KG1 (cell line): ENCODE measurements at places on chromosomes 16 and 17.

GRCh38 chr16:24850289-24850938 lies 4.7 kb downstream of the SLC5A11 start:
- DNase-seq = no peak

DNA sequence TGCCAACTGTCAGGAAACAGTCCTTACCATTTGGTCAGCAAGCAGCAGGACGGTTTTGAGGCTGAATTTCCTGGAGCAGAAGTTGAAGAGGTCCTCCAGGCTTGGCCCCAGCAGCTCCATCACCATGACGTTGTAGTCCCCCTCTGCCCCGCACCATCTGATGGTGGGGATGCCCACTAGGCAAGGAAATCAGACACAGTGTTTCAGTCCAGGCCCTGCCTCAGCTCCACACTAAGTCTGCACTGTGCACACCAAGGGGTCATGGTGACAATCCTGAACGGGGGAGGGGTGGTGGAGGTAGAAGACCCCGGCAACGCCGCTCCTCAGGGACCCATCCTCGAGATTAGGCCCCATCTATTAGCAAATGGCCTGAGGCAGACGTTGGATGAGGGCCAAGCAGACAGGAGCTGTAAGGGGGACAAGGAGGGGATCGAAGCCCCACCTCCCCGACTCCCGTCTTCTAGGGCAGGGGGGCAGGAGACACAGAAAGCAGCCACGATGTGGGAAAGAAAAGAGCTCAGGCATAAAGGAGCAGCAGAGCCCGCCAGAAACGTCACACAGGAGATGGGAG lies 18.0 kb downstream of the CSNK1D start:
- DNase-seq = no peak

- no peak for DNase-seq
Observed at GRCh38 chr16:85674828-85675227, 13.9 kb downstream of the GINS2 start.

DNA sequence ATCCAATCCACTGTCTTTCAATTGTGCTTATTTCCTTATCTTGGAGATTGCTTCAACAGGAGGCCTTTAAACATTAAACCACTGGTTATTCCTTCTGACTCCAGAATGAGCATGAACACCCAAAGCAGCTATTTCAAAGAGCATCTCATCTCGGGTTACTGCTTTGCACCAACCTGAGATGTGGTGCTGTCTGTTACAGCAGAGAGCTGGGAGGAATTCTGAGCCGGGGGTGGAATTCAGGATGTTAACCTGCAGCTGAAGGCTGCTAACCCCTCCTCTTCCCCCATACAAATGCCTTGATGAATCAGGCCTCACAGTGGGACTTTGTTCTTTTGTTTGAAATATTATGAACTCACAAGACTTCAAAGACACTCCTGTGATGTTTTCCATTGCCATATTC lies 113.1 kb downstream of the SHISA9 start:
- no peak for DNase-seq

DNA sequence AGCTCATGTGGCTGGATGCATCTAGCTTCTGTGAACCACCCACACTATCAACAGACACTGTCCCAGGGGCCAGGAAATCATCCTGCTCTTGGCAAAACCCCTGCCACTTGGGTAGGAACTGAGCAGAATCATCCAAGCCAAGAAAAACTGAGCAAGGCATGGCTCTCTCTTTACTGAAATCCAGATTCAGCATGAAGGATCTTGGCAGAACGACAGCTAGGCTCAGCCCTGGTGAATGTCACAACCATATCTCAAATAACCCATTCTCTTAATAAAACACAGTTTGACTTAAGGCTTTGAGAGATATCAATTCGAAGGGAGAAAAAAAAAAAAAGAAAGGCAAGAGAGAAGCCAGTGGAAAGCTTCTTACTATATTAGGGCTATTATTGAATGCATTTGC lies 72.2 kb downstream of the MAF start:
- DNase-seq = no peak

DNA sequence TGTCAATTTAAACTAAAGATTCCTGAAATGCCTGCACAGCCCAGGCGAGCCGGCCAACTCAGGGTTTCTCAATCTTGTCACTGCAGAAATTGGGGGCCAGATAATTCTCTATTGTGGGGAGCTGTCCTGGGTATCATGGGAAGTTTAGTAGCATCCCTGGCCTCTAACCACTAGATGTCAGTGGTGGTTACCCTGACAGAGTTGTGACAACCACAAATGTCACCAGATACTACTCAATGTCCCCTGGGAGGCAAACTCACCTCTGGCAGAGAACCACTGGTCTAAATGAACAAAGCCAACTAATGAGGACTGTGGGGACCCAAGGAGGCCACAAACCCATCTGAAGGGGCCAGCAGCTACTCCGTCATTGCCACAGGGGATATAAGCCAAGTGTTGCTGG lies 90.9 kb downstream of the MYH11 start:
- DNase-seq = peak; percentile 22

- no peak for DNase-seq
Observed at GRCh38 chr17:19928299-19928698, 49.3 kb downstream of the AKAP10 start.

DNA sequence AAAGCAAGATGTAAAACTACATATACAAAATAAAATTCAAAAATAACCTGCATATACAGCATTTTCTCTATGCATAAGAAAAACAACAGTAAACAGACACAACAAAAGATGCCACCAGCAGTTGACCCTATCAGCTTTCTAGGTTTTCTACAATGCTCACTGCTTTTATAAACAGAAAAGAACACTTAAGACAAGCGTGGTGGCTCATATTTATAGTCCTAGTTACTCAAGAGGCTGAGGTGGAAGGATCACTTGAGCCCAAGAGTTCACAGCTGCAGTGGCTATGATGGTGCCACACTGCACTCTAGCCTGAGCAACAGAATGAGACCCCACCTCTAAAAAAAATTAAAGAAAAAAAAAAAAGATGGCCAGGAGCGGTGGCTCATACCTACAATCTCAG lies 46.5 kb upstream of the ATP2A3 start:
- DNase-seq = no peak

GRCh38 chr16:55668340-55669281 lies 12.8 kb downstream of the SLC6A2 start:
- DNase-seq = no peak

DNA sequence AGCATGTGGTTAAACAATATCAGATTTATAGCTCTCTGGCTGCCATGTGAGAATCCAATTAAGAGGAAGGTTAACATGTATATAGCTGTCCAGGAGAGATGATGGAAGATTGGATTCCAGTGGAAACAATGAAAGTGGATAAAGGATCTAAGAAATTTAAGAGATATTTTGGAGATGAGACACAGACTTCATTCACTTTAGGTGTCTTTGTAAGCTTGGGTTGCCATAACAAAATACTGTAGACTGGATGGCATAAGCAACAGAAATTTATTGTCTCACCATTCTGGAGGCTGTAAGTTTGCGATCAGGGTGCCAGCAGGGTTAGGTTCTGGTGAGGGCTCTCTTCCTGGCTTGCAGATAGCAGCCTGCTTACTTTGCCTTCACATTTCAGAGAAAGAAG lies 155.9 kb upstream of the MYOCD start:
- no peak for DNase-seq

- DNase-seq = no peak
Observed at GRCh38 chr16:50274326-50275097, 8.2 kb downstream of the ADCY7 start.

- DNase-seq = no peak
Observed at GRCh38 chr17:64515419-64515818, 8.6 kb downstream of the CEP95 start.

DNA sequence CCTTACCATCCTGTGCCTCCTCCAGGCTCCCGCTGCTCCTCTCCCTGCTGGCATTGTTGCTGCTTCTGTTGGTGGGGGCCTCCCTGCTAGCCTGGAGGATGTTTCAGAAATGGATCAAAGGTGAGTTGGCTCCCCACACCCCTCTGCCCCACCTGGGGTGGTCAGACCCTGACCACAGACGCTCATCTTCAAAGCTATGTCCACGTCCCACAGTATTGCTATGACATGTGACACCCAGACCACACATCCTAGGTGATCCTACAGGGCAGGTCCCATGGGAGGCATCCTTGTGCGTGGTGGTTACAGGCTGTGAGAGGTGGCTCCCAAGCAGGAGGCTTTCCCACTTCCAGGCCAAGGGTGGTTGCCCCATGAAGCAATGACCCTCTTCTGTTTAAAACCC lies 11.0 kb downstream of the CD300A start:
- no peak for DNase-seq

DNA sequence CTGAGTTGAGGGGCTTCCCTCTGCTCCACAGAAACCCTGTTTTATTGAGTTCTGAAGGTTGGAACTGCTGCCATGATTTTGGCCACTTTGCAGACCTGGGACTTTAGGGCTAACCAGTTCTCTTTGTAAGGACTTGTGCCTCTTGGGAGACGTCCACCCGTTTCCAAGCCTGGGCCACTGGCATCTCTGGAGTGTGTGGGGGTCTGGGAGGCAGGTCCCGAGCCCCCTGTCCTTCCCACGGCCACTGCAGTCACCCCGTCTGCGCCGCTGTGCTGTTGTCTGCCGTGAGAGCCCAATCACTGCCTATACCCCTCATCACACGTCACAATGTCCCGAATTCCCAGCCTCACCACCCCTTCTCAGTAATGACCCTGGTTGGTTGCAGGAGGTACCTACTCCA lies 26.0 kb downstream of the STH start:
- DNase-seq = no peak

- DNase-seq = no peak
Observed at GRCh38 chr17:36739208-36739607, 137.8 kb downstream of the MRM1 start.

DNA sequence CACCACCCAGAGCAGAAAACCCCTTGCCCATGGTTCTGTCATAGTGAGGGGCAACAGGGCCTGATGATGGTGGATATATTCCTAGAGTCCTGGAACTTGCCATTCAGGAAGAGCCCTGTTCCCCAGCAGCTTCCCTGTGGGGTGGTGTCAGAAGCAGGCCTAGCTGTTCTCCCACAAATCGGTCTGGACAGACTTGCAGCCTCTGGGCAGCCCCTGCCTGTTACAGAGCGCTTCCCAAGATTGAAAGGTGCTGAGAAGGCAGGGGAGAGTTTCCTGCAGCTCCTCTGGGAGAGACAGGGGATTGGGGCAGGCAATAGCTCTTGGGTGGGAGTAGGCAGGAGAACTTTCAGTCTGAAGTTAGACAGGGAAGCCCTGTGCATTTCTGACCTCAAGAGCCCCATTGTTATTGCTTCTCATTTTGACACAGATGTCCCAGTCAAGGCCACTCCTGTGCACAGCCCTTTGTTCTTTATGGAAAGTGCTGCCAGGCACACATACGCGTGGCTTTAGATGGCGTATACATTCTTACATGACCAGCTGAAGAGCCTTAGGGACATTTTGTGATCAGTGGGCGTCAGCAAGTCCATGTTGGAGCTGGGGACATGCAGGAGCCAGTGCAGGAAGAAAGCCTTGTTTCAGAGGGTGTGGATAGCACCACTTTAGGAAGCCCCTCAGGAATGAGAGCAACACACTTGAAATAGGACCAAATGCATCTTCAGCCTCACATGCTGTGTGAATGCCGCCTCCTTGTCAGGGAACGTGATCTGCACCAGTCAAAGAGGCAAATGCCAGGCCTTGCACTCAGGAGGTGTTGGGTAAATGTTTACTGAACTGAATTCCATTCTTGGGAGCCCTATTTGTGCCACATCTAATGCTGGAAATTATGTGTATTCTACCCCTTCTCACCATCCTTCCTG lies 67.5 kb downstream of the GNAO1 start:
- DNase-seq = no peak

GRCh38 chr17:45144199-45145034 lies 3.9 kb upstream of the HEXIM1 start:
- no peak for DNase-seq

- no peak for DNase-seq
Observed at GRCh38 chr16:83813823-83814658, 6.3 kb downstream of the HSBP1 start.

GRCh38 chr17:57174591-57174990 lies 81.7 kb upstream of the MSI2 start:
- no peak for DNase-seq

- DNase-seq = no peak
Observed at GRCh38 chr17:62628831-62629555, 1.5 kb downstream of the MRC2 start.

- no peak for DNase-seq
Observed at GRCh38 chr16:67594956-67595355, 32.6 kb downstream of the CTCF start.

- no peak for DNase-seq
Observed at GRCh38 chr17:50688245-50688644, 19.5 kb downstream of the ANKRD40 start.

DNA sequence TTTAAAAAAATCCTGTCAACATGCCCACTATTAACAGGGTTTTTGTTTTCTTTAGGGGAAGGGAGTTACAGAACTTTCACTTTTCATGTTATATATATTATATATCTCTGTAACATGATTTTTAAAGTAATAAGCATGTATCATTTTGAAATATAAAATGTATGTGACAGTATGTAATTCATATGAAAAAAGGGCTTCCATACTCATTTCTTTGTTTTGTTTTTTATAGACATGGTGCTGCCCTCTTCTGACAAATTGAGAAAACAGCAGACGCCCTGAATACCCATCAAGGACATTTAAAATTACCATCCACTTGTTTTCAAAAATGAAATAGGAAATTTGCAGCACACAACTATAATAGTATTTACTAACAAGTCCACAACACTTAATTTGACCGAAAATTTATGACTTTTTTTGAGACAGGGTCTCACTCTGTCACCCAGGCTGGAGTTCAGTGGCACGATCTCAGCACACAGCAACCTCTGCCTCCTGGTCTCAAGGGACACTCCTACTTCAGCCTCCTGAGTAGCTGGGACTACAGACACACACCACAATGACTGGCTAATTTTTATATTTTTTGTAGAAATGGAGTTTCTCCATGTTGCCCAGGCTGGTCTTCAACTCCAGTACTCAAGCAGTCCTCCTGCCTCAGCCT lies 30.4 kb downstream of the CFDP1 start:
- no peak for DNase-seq

DNA sequence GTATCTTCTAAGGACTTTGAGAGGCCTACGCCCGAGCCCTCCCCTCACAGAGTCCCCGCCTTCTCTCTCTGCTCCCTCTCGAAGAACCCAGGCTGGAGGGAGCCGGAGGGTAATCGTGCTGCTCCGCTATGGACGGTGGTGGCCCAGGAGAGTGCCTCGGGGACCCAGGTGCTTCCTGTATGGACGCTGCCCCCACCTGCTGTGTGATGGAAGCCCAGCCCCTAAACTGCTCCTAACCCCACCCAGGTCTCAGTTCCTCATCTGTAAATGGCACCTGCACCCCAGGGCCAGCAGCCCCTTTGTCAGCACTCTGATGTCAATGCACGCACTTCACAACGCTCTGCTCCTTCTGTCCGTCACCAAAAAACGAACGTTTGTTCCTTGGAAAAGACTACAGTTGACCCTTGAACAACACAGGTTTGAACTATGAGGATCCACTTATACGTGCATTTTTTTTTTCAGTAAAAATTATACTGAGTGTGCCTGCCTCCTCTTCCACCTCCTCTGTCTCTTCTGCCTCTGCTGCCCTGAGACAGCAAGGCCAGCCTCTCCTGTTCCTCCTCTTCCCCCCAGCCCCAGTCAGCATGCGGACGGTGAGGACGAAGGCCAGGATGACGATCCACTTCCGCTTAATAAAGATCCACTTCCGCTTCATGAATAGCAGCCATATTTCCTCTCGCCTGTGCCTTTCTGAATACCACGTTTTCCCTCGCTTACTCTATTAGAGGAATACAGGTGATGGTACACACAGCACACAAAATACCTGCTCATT lies 118.3 kb downstream of the BANP start:
- DNase-seq = no peak
